Activated CD4-positive, alpha-beta memory T cell treated with anti-CD3 and anti-CD28 coated beads, Interleukin-2, amount 10 ng/mL, durations not matched to agents 7 days and 5 days (primary cell): ENCODE measurements at places on chromosomes 6 and 20. TPM values are rescaled to one million over a fixed set of nuclear protein-coding genes. Genes with fewer than 3 reads are reported as not detected.

DNA sequence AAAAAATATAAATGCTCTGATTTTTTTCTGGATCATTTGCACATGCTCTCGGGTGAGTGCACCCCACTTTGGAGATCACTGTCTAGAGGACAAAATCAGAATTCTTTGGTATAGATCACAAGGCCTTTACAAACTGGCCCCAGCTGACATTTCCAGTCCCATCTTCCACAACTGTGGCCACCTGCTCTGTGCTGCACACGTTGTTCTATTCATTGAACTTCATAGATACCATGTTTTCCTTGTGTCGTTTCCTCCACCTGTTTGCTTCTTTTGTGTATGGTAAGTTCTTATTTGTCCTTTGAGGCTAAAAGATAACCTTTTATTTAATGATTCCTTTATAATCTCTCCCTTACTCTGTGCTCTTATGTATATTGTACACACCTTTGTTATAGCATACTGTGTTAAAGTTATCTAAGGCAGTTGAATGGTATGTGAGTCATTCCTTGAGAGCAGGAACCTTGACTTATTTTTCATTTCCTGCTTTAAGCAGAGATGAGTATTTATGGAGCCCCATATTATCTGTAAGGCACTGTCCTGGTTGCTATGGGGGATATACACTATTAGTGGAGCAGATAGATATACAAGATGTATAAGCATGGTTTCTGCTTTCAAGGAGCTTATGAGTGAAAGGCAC, 12.0 kb upstream of the SLC17A5 start:
- peaks cover 31% of the 10 kb centered on the region for H3K27me3 ChIP-seq
- H3K4me3 ChIP-seq, result no peak overlapping the region
- H3K4me1 ChIP-seq, result peaks cover 11% of the 10 kb centered on the region
- no peaks in the 10 kb centered on the region for H3K36me3 ChIP-seq
- H3K27ac ChIP-seq, result no peak overlapping the region

Gene CTCFL
- not detected for total RNA-seq

- no peaks in the 10 kb centered on the region for H3K27me3 ChIP-seq
- no peaks in the 10 kb centered on the region for H3K36me3 ChIP-seq
- H3K4me3 ChIP-seq, result no peak overlapping the region
- no peak for DNase-seq
- H3K4me1 ChIP-seq, result peaks cover 11% of the 10 kb centered on the region
- no peak overlapping the region for H3K27ac ChIP-seq
These were observed 29.8 kb downstream of the EPM2A start for GRCh38 chr6:145705561-145705960.

DNA sequence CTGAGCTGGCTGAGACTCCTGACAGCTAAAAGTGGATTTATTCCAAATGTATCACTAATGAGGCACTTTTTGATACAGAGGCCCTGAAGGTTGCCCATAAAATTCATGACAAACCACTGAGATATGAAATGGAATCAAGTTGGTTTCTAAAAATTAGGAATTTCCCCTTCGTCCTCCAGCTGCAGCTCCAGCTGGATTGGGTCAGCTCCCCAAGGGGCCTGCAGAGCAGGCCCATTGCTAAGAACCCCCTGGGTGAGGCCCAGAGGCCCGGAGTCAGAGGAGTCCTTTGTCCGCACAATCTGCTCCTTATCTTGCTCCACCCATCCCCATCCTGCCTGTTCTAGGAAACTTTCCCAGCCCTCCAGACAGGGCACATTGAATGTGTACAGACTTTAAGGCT, 163.5 kb upstream of the TOP1 start:
- no peak overlapping the region for H3K4me3 ChIP-seq
- H3K4me1 ChIP-seq, result no peaks in the 10 kb centered on the region
- H3K27ac ChIP-seq, result no peak overlapping the region
- DNase-seq, result no peak
- H3K27me3 ChIP-seq, result no peaks in the 10 kb centered on the region

GRCh38 chr6:128979071-128979470, 96.1 kb downstream of the LAMA2 start:
- H3K27ac ChIP-seq, result no peak overlapping the region
- DNase-seq, result no peak
- no peaks in the 10 kb centered on the region for H3K4me1 ChIP-seq

Gene ELOVL4
- total RNA-seq, result 2.0 TPM

Gene PTK6
- total RNA-seq, result 2.1 TPM

GRCh38 chr6:166584853-166585429, 1.5 kb downstream of the RAMACL start:
- no peaks in the 10 kb centered on the region for H3K36me3 ChIP-seq
- no peak overlapping the region for H3K27ac ChIP-seq
- peaks cover 12% of the 10 kb centered on the region for H3K4me1 ChIP-seq
- DNase-seq, result no peak
- H3K27me3 ChIP-seq, result no peaks in the 10 kb centered on the region

- H3K4me1 ChIP-seq, result peaks cover 19% of the 10 kb centered on the region
- no peak for DNase-seq
- H3K4me3 ChIP-seq, result no peak overlapping the region
- H3K36me3 ChIP-seq, result no peaks in the 10 kb centered on the region
These were observed 2.8 kb downstream of the TMEM151B start for GRCh38 chr6:44272999-44273566.

GRCh38 chr6:34358389-34358905, 34.0 kb downstream of the NUDT3 start:
- H3K27me3 ChIP-seq, result no peaks in the 10 kb centered on the region
- no peak overlapping the region for H3K27ac ChIP-seq
- H3K36me3 ChIP-seq, result no peaks in the 10 kb centered on the region
- H3K4me3 ChIP-seq, result no peak overlapping the region
- no peak for DNase-seq
